A549 treated with DMSO at 1 μM for 4 hours (cell line): ENCODE measurements at places on chromosomes 6 and 20. TPM values are rescaled to one million over a fixed set of nuclear protein-coding genes. Genes with fewer than 3 reads are reported as not detected.

FOXF2 gene
- 18.6 to 24.9 TPM (median 22.4 TPM) in 5 replicates for total RNA-seq

STMND1 gene
- not detected in 5 replicates for total RNA-seq

SPAG4 gene
- total RNA-seq, result 3.0 to 5.2 TPM (median 4.8 TPM) in 5 replicates

ZBP1 gene
- total RNA-seq, result 0.06 to 0.07 TPM in 2 of 5 replicates, not detected in the others

UST gene
- 2.6 to 3.0 TPM (median 2.8 TPM) in 5 replicates for total RNA-seq

FAM209B gene
- total RNA-seq, result 0.30 to 0.62 TPM (median 0.50 TPM) in 4 of 5 replicates, not detected in the other

MYH7B gene
- total RNA-seq, result 0.08 to 0.17 TPM (median 0.13 TPM) in 4 of 5 replicates, not detected in the other

REM1 gene
- total RNA-seq, result 0.13 TPM in 2 of 5 replicates, not detected in the others

FHL5 gene
- total RNA-seq, result not detected in 5 replicates

SLC35F1 gene
- 0.02 TPM in 1 of 5 replicates, not detected in the others for total RNA-seq

DNAH8 gene
- total RNA-seq, result not detected in 5 replicates

MUC21 gene
- not detected in 5 replicates for total RNA-seq

SUMO4 gene
- 0.09 TPM in 1 of 5 replicates, not detected in the others for total RNA-seq

DEFB127 gene
- total RNA-seq, result not detected in 5 replicates

RUNX2 gene
- total RNA-seq, result 1.0 to 1.4 TPM (median 1.1 TPM) in 5 replicates

HEY2 gene
- 0.06 to 0.09 TPM (median 0.08 TPM) in 5 replicates for total RNA-seq
